Activated naive CD4-positive, alpha-beta T cell treated with anti-CD3 and anti-CD28 coated beads for 36 hours (primary cell): ENCODE measurements at places on chromosomes 13 and 19. TPM values are rescaled to one million over a fixed set of nuclear protein-coding genes. Genes with fewer than 3 reads are reported as not detected.
A peak's percentile ranks its signal among the peaks of the same experiment; 100 is the strongest.

CCL25 gene
- total RNA-seq: not detected

CEBPA gene
- 0.10 TPM for total RNA-seq

MEF2B gene
- total RNA-seq: 4.6 TPM

DNA sequence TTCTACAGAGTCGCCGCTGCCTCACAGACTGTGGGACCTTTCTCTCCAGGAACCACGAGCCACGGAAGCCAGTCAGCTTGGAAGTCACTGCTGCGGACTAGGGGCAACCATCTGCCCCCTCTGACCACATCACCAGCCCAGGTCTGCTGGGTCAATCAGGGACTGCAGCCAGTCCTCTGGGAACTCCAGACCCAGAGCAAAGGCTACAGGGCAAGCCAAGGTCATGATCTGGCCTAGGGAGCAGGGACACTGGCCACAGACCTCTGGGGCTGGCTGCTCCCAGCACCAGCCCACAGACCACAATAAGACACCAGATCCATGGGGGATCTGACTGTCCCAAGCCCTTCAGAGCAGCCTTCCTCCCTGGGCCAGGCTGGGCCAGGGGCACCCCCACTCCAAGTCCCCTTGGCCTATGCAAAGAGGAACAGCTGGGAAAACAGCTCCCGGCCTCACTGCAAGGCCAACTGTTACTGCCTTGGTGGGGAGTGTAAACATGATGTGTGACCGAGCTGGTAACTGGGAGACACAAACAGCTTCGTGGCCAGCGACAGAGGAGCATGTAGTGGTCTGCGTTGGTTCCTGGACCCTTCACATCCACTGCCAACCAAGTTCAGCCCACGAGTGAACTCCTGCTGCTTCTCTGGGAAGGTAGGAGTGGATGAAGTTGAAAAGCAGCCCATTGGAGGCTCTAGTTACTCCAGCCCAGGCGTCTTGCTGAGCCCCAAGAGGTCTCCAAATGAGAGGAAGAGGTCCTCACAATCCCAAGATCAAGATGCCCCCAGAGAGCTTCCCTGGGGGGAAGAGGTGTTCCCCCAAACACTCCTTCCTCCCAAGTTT lies 1.5 kb downstream of the AKT2 start:
- H3K4me3 ChIP-seq: peak overlapping the region; percentile 97
- peaks cover 58% of the 10 kb centered on the region for H3K4me1 ChIP-seq

GRCh38 chr13:92938486-92939020 lies 288.1 kb upstream of the GPC6 start:
- H3K36me3 ChIP-seq: no peaks in the 10 kb centered on the region
- no peak overlapping the region for H3K4me3 ChIP-seq
- DNase-seq: no peak
- no peak overlapping the region for H3K27ac ChIP-seq

- no peaks in the 10 kb centered on the region for H3K27me3 ChIP-seq
- H3K27ac ChIP-seq: no peak overlapping the region
- DNase-seq: no peak
These were observed 348.8 kb downstream of the GPC5 start for GRCh38 chr13:91747186-91747585.

- no peaks in the 10 kb centered on the region for H3K4me1 ChIP-seq
- DNase-seq: no peak
- peaks cover 46% of the 10 kb centered on the region for H3K27me3 ChIP-seq
- no peak overlapping the region for H3K27ac ChIP-seq
- H3K36me3 ChIP-seq: no peaks in the 10 kb centered on the region
These were observed 7.1 kb upstream of the DOCK6 start for GRCh38 chr19:11269408-11269807.

DNA sequence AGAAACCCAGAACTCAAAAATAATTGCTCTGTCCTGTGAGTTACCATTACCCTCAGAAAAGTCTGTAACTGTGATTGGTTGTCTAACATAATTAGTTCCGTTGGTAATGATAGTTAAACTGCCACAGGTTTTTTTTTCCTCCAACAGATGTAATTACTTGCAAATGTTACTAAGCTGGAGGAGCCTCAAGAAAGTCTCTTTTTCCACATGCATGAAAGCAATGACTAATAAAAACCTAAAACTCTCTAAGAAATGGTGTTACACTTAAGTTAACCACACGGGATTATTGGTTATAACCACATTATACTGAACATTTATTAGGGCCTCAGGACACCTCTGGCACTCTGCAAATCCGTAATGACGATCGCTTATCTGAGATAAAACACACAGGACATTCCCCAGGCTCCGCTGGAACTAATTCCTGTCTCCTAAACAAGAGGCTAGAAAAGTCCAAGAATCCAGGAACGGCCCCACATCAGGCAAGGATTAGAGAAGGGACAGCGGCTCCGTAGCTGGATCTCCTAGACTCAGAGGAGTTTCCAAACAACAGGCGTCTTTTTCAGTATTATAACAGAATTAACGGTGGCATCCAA lies 753 bp downstream of the ZNF235 start:
- peak overlapping the region; percentile 77 for H3K4me3 ChIP-seq
- no peak for DNase-seq
- peaks cover 31% of the 10 kb centered on the region for H3K36me3 ChIP-seq

DNA sequence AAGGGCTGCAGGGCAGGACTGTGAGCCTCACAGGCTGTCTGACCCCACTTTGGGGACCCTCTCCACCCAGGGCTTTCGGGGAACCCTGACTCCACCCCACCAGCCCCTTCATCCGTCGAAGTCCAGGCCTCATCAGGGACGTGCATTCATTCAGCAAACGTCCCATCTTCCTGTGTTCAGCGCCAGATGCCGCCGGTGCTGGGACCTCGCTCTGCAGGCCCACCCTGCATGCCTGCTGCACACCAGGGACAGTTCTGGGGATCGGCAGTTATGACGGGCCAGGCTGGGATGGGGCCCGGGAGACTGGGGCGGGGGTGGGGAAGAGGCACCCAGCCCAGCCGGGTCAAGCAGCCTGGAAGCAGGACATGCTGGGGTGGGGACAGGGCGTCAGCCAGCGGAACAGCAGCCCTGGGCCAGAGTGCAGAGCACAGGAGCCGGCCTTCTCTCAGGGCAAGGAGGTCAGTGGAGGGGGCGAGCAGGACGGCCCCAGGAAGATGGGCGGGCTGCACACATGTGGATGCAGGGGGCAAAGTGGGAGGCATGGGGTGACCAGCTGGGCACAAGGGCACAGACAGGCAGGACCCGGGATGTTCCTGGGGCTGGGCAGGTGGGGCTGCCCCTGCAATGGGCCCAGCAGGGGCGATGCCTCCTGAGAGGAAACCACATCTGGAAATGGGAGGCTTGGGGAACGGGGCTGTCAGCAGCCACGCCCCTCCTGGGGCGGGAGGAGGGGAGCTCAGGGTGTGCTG lies 5.1 kb downstream of the GAMT start:
- peaks cover 5% of the 10 kb centered on the region for H3K36me3 ChIP-seq
- no peaks in the 10 kb centered on the region for H3K27me3 ChIP-seq
- H3K27ac ChIP-seq: no peak overlapping the region
- H3K4me3 ChIP-seq: no peak overlapping the region
- H3K4me1 ChIP-seq: peaks cover 10% of the 10 kb centered on the region

- H3K4me1 ChIP-seq: no peaks in the 10 kb centered on the region
- peaks cover 13% of the 10 kb centered on the region for H3K27me3 ChIP-seq
- no peak overlapping the region for H3K4me3 ChIP-seq
These were observed 37.9 kb downstream of the OR10H4 start for GRCh38 chr19:15986701-15987100.

GRCh38 chr13:100694722-100695508 lies 20.3 kb upstream of the TMTC4 start:
- H3K4me3 ChIP-seq: no peak overlapping the region
- no peak overlapping the region for H3K27ac ChIP-seq
- peaks cover 1% of the 10 kb centered on the region for H3K36me3 ChIP-seq
- peaks cover 29% of the 10 kb centered on the region for H3K27me3 ChIP-seq
- H3K4me1 ChIP-seq: no peaks in the 10 kb centered on the region

DNA sequence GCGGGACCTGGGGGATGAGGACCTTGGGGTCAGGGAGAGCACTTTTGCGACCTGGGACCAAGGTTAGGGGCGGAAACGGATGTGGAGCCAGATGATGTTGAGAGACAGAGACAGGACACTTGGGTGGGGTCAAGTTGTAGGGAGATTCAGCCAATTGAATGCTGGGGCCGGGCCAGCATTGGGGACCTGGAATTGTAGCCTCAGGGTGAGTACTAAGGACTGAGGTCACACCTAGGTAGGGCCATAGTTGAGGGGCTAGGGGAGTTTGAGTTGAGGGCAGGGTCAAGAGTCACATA lies 1.2 kb downstream of the ALKBH7 start:
- H3K27ac ChIP-seq: peak overlapping the region; percentile 61
- H3K4me3 ChIP-seq: peak overlapping the region; percentile 89

DNA sequence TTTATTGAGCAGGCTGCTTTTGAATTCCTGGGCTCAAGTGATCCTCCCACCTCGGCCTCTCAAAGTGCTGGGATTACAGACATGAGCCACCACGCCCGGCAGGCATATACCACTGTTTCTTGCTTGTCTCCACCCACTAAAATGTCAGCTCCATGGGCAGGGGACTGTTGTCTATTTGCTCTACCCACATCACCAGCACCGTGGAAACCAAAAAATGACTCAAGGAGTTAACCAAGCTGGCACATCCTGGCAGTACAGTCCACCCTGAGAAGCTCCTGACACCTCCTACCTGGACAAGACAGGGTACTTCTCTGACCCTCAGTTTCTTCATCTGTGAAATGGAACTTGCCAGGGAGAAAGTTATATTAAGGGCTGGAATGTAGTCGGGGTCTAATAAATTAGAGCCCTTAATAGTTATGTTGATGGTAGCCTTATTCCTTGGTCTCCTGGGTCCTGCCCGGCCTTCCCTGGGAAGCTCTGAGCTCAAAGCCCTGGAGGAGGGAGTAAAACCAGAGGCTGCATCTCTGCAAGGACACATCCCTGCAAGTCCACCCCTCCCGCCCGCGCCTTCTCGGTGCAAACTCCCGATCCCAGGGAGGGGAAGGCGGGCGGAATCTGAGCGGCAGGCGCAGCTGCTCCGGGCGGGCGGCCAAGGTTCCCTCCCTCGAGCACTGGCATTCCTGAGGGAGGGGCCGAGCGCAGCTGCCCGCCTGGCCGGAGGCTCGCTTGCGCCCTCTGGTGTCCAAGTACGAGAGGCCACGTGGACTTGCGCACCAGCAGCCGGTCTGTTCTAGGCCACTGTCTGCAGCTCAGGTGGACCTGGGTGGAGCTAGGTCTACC lies 14.1 kb downstream of the RDH8 start:
- H3K36me3 ChIP-seq: no peaks in the 10 kb centered on the region
- peak; percentile 87 for DNase-seq
- H3K4me1 ChIP-seq: peaks cover 2% of the 10 kb centered on the region

DNA sequence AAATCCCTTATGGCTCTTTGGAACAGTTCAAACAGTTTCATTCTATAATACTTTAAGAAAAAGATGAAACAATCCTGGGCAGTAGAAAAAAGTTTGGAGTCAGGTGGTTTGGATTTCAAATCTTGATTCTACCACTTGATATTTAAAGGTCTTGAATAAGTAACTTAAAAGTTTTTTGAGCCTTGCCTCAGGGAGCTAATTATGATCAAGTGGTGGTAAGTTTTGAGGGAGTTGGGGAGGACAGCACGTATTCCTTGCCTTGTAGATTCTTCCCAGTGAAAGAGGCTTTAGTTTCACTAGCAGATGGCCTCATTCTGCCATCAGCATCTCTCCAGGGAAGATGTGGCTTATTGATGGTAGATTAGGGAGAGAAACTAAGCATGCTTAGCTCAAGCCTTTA lies 168.4 kb upstream of the CSNK1A1L start:
- H3K4me1 ChIP-seq: no peaks in the 10 kb centered on the region
- no peak for DNase-seq
- H3K36me3 ChIP-seq: no peaks in the 10 kb centered on the region
- H3K27me3 ChIP-seq: no peaks in the 10 kb centered on the region
- no peak overlapping the region for H3K4me3 ChIP-seq

GRCh38 chr13:75633285-75633684 lies 2.8 kb upstream of the LMO7 start:
- no peak overlapping the region for H3K27ac ChIP-seq
- H3K4me3 ChIP-seq: no peak overlapping the region
- H3K4me1 ChIP-seq: peaks cover 6% of the 10 kb centered on the region
- no peak for DNase-seq
- no peaks in the 10 kb centered on the region for H3K36me3 ChIP-seq
- H3K27me3 ChIP-seq: peaks cover 11% of the 10 kb centered on the region

DNA sequence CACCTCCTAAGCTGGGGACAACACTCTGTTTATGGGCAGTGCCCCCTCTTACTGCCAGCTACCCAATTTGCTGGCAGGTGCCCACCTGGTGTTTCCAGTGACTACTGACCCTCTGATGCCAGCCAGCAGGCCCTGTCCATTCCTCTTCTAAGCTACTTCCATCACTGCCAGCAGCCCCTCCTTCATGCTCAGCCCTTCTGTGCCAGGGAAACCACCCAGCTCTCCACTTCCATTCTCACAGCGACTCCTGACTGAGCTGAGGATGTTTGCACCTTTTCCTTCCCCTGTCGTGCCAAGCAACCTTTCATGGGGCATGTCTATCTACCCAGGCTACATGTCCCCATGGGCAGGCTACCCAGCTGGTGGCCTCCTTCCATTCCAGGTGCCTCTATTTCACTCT lies 24.0 kb upstream of the ZNF492 start:
- DNase-seq: no peak
- no peak overlapping the region for H3K27ac ChIP-seq
- no peak overlapping the region for H3K4me3 ChIP-seq
- H3K36me3 ChIP-seq: no peaks in the 10 kb centered on the region

DNA sequence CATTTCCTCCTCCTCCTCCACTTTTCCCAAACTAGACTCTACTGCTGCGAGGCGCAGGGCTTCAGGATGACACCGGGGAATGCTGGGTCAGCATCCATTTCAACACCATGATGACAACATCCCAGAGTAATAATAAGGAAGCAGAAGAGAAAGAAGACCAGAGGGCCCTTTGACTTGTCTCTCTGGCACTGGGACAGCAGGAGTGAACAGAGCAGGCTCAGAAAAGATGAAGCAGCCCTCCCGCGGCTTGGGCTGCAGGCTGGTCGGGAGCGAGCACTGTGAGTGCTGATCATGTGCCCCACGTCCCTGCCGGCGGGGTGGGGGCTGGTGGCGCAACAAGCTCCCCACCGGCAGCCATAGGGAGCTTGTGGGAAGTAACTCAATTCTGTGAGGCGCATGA lies 30.5 kb downstream of the RANBP3 start:
- H3K4me1 ChIP-seq: peaks cover 84% of the 10 kb centered on the region
- no peak for DNase-seq
- H3K4me3 ChIP-seq: no peak overlapping the region
- no peaks in the 10 kb centered on the region for H3K27me3 ChIP-seq
- peak overlapping the region; percentile 71 for H3K27ac ChIP-seq
- H3K36me3 ChIP-seq: peaks cover 22% of the 10 kb centered on the region

DNA sequence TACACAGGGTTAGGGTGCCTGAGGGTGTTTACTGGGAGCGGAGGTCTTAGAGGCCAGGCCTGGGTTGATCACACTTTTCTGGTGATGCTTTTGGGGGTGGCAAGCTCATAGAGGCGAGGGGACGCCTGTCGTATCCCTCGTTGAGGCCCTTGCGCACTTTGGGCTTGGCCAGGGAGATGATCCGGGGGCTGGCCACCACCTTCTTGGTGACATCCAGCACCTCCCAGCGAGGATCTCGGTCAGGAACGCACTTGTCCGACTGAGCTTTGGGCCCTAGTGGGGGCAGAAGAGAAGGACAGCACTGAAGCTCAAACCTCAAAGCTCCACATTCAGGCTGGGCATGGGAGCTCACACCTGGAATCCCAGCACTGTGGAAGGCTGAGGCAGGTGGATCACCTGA lies 17.6 kb upstream of the MIER2 start:
- no peak overlapping the region for H3K4me3 ChIP-seq
- peaks cover 5% of the 10 kb centered on the region for H3K27me3 ChIP-seq
- DNase-seq: no peak
- H3K27ac ChIP-seq: no peak overlapping the region
